ENCODE measurements at places on chromosomes 5 and 9.
A peak's percentile ranks its signal among the peaks of the same experiment; 100 is the strongest.

- DNase-seq, result no peak
Measured at GRCh38 chr9:133423216-133423615, 1.0 kb downstream of the ADAMTS13 start.

- DNase-seq, result no peak
Measured at GRCh38 chr5:81125959-81126358, 107.2 kb upstream of the CKMT2 start.

GRCh38 chr5:102965653-102966052 is 154.3 kb downstream of the GIN1 start:
- no peak for DNase-seq

DNA sequence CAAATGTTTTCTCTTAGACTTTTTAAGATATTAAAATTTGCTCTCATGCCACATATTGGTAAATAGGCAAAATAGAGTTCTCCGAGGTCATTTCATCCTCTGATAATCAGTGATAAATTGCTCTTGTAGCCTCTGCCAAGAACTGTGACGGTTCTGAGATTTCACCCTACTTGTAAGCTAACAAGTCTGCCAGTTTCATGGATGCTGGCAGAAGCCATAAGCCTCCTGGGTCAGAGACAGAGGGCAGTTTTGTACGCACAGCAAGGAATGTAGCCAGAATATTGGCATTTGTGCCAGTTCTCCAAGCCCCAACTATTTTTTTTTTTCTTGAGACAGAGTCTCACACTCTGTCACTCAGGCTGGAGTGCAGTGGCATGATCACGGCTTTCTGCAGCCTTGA is 945.0 kb upstream of the WWC1 start:
- no peak for DNase-seq

- no peak for DNase-seq
Measured at GRCh38 chr5:117182104-117182503, 607.5 kb upstream of the SEMA6A start.

- no peak for DNase-seq
Measured at GRCh38 chr5:175418251-175418650, 25.7 kb downstream of the DRD1 start.

GRCh38 chr9:91856419-91856818 is 93.6 kb downstream of the ROR2 start:
- no peak for DNase-seq

DNA sequence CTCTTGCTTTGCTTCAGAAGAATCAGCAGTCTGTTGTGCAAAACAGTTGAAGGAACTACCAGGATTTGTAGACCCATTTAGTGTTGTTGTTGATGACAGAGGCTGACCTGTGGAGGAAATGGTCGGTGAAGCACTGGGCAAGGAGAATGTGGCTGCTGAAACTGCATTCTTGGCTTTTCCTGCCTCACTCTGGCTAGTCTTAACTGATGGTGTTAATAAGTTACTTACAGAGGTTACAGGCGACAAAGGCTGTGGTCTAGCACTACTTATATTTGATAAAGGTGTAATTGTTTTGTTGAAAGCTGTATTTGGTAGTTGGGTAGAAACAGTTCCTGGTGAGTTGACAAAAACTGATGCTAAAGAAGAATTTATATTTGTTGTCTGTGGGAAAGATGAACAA is 31.5 kb downstream of the MLANA start:
- DNase-seq, result no peak

DNA sequence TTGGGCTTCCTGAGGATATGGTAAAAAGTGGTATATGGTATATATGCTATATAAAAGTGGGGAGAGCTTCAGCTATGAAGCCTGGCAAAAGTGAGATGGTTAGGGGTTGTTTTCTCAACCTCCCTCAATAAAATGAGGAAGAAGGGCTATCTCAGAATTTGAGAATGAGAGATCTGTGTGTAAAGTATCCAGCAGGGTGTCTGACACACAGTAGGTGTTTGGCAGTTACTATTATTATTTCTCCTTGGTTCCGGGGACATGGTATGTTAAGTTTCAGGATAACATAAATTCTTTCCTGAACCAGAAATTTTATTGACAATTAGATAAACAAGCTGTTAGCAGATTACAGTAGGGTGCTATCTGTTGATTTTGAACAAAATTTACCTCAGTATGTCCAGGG is 94.1 kb downstream of the DENND1A start:
- DNase-seq, result no peak

GRCh38 chr5:94505327-94506068 is 112.9 kb downstream of the KIAA0825 start:
- DNase-seq, result no peak

DNA sequence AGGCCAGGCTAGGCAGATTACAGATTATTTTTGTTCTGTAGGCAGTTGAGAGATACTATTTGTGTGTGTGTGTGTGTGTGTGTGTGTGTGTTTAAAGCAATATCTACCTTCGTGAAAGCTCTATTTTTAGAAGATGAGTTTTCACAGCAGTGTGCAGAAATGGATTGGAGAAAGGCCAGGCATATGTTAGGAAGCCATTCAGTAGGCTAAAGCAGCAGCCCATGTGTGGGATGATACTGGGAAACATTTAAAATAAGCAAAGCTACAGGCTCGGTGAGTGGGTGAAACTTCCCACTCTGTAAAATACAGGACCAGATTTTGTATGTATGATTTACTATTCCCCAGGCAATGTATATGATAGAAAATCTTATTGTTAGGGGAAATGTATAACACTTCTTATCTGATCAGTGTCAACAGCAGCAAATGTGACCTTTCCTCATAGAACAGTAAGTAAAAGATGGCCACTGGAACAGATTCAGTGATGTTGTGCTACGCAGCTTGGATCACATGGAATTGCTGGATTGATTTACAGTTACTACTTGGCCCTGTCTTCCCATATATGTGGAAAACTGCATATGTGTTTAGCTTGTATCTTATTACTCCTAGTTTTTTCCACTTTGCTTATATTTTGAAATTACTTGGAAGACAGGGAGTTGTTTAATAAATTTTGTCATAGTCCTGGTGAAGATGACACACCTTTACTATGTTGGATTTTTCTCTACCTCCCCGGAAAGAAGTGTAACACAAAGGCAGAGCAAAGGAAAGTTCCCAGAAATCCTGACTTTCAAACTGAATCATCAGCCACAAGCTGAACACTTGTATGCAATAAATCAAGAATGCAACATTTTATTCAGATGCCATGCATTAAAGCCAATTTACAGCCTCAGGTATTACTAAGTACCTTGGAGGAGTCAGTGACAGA is 1077.7 kb upstream of the SEMA6A start:
- peak; percentile 44 for DNase-seq

DNA sequence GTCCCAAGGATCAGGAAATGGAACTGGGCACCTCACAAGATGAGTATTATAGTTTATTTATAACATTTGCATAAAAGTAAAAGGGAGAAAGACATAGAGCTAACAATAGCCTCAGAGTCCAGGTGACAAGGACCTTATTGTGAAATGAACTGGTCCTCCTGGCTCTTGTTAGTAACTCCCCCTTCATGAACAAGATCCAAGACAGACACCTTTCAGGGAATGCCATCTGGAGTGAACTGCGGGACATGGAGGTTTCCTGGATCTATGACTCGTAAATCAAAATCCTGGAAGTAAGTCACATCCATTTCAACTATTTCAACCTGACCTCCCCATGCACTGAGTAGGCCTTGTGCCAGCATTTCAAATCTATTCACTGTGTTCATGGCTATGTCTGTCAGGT is 129.5 kb upstream of the GAS1 start:
- DNase-seq, result no peak

- DNase-seq, result no peak
Measured at GRCh38 chr5:16854351-16854750, 81.7 kb downstream of the MYO10 start.

DNA sequence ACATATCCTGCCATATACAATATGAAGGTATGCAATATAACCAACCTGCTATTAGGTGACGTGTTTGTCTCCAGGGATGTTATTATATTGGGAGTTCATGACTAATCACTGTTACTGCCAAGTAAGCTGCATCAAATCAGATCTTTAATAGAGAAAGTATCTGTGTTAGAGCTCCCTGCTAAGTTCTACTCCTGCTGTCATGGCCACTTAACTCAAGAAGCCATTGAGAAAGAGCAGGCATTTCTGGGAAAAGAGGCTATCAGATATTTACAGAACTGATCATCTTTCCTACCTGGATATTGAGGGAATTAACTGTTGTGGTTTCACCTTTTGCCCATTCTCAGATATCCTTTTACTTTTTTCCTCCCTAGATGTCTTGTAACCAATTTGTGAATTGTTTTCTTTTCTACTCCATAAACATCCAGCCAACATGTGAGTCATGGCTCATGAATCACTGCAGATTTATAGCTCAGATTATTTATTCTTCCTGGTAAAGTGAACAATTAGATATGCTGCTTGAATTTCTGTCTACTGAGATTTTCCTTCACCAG is 634.8 kb upstream of the FAM174A start:
- DNase-seq, result peak; percentile 91

DNA sequence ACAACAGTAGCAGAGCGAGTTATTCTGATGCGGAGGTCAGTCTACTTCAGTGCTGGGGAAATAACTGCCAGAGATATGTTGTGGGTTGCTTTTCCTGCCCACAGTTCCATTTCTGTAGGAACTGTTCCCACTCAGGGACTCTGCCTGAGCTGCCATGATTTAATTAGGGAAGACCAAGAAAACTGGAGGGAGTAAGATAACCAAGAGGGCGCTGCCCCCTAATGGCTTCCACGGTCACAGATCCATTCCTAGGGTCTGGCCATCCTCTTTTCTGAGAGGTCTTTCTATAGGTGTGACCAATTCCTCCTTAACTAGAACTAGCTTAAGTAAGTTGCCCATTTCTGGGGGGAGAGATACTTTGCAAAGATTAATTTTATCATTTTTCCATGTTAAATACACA is 125.9 kb downstream of the APBA1 start:
- peak; percentile 44 for DNase-seq

DNA sequence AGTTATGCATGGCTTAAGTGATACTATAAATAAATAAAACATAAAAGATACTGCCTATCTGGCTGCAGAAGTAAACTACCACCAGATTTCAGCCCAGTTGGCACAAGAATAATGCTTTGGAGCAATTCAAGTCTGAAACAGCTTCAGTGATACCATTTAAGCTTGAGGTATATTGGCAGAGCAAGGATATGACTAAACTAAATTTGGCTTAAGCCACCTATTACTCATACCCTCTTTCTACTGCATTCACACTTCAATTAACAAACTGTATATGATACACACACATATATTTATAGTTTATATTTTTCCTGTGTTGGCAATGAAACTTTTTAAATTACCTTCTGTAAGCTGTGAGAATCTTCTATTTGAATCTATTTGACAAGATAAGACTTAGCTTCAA is 431.9 kb downstream of the ANXA1 start:
- no peak for DNase-seq

DNA sequence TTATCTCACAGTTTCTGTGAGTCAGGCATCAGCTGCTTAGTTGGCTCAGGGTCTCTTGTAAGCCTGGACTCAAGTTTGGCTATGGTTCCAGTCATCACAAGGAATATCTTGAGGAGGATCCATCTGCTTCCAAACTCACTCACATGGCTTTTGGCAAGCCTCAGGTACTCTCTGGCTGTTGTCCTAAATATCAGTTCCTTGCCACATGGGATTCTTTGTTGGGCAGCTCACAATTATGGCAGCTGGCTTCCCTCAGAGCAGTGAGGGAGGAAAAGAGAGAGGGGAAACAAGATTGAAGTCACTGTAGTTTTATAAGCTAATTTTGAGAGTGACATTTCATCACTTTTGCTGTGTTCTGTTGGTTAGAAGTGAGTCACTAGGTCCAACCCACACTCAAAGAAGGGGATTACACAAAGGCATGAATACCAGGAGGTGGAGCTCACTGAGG is 144.5 kb downstream of the GCNT1 start:
- DNase-seq, result no peak

- no peak for DNase-seq
Measured at GRCh38 chr9:72786948-72787347, 165.9 kb downstream of the ALDH1A1 start.

GRCh38 chr9:130343445-130343918 is 77.9 kb downstream of the HMCN2 start:
- DNase-seq, result no peak

GRCh38 chr9:134950386-134951210 is 32.9 kb upstream of the FCN1 start:
- DNase-seq, result no peak

DNA sequence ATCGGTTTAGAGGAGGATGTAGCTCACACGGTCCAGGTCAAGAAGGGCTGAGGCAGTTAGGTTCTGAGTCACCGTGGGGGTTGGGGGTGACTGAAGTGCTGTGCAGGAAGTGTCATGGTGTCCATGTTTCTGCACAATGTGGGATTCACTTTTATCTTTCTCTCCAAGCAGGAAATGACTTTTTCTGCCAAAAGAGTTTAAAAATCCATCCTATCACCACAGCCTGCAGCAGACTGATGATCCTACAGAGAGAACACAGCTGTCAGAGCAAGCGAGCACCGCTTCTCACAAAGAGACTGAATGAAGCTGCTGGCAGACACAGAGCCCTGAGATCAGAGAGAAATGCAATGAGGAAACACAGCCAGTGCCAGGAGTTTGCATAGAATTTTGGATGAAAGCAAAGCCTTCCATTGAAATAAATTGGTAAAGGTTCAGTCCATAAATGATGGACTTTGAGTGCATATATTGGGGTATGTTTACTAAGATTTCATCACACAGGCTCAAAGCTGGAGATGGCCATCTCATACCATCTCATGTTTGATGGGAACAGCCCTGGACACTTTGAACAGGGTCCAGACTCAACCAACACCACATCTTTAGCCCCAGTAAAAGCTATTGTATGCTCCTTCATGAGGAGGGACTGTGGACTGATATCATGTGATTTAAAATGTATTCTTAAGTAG is 213.9 kb upstream of the FBXL7 start:
- DNase-seq, result peak; percentile 79

- DNase-seq, result no peak
Measured at GRCh38 chr5:103487822-103488493, 74.6 kb downstream of the NUDT12 start.

DNA sequence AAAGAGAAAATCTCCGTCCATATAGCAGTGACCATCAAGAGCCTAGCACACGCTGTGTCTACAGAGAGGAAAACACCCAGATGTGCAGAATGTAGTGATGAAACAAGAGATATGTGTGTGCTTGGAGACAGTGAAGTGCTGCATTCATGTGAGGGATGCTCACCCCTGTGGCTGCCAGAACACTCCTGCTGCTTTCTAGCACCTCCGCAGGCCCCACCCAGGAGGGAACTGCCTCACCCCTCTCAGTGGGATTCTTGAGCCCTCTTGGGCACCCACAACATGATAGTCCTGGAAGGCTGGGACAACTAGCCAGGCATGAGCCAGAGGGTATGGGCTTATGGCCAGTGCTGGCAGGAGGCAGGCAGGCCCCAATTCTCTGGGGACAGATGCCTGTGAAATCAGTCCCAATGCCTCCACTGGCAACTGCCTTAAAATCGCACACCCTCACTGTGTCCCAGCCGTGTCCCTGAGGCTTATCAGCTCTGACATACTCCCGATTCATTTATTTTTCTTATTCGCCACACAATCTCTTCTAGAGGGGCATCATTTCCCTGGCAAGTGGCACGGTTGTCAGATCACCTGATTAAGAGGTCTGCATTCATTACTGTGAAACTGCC is 73.2 kb upstream of the FSTL4 start:
- no peak for DNase-seq
